ENCODE measurements at places on chromosomes 7 and 10. TPM values are rescaled to one million over a fixed set of nuclear protein-coding genes. Genes with fewer than 3 reads are reported as not detected.

ABCB1 gene
- total RNA-seq: 0.02 TPM

UTF1 gene
- not detected for total RNA-seq

CLCN1 gene
- total RNA-seq: not detected

ADCYAP1R1 gene
- not detected for total RNA-seq

Data from A549 treated with Hydrocortisone at 1 μM for 4 hours (cell line).